Fibroblast of skin of left quadriceps (primary cell): ENCODE measurements at places on chromosomes 6 and 20.

GRCh38 chr6:126696921-126697693 lies 357.2 kb downstream of the CENPW start:
- DNase-seq: peak; percentile 57

DNA sequence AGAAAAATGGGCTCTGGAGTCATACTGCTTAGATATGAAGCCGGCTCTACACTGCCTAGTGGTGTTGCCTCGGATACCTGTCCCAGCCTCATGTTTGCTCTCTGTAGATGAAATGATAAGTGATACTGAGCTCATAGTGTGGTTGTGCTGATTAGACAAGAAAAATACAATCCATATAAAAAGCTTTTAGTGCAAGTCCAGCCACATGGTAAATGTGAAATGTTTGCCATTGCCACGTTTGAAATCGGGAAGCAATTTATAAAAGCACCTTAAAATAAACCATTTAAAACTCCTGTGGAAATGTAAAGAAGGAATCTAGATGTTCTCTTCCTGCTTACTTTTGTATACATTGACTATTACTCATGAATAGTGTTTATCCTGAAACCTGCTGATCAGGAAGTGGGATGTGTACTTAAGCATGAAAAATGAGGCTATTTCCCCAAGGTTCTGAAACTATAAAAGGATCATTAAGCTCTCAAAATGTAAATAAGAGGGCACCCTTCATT lies 13.1 kb upstream of the PBOV1 start:
- DNase-seq: no peak

GRCh38 chr6:122476131-122476530 lies 4.5 kb upstream of the SERINC1 start:
- no peak for DNase-seq

- no peak for DNase-seq
Observed at GRCh38 chr6:6926856-6927255, 180.9 kb upstream of the RREB1 start.

DNA sequence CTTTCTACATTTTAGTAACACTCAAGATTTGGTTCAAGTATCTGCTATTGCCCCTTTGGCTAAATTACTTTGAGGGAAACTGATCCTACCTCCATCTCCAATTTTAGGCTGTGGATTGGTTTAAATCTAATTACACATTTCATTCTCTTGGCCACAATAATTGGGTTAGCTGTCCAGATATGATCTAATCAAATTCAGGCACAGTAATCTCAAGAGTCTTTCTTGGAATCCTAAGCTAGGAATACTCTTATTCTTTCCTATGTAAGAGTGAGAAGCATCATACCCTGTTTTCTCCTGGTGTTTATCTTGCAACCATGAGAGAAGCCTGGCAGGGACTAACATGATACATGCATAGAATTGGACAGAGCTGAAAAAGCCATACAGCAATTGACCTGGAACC lies 300.4 kb upstream of the MARCKS start:
- no peak for DNase-seq

DNA sequence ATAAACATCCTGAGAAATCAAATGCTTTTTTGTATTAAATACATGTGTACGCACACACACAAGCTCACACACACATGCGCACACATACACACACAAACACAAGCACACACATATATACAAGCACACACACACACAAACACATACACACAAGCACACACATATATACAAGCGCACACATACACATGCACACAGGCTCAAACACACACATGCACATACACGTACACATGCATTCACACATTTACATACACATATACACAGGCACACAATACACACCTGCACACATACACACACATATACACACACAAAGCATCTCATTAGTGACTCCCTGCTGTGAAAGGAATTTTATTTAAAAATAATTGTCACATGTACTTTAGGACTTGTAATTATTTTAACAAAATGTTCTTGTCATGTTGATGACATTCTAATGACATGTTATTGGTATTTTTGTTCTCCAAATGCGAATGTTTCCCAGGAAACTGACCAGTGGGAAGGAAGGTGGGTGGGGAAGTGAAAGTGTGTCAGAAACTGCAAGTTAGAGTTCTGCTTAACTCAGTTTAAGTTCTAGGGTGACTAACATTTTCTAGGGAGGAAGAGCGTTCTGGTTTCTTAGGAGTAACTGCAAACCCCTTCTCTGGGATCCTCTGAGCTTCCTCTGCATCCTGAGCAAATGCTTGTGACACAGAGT lies 113.9 kb upstream of the ZNF217 start:
- no peak for DNase-seq

DNA sequence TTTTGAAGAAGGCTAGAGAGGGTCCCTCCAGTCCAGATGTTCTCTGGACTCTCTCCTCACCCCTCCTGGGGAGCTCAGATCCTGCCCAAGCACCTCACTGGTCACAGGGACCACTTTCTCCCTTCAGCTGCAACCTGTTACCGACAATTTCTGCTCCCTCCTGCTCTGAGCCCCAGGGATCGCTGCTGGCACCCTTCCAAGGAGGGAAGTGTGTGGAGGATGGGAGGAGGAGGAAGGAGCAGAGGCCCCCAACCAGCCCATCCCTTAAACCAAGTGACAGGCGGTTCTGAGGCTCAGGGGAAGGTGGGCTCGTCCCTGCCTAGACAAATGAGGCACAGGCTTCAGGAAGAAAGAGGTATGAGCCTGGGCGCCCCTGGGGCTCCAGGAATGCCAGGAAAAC lies 13.9 kb downstream of the PMEPA1 start:
- no peak for DNase-seq

DNA sequence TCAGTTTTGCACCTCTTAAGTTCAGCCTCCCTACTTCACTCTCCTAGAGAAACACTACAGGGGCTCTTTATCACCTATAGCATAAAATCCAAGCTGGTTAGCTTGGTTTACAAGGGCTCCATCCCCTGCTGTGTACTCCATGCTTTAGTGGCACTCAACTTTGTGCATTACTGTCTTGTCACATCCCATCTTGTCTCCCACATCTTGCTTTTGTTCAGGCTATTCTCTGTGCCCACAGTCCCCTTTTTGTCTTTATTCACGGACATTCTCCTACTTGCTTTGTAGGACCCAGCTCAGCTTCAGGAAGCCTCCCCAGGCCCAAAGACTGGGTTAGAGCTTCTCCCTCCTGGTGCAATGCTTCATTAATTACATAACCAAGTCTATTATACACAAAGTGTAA lies 107.9 kb upstream of the SPACA1 start:
- DNase-seq: no peak
